Bone marrow (tissue), 2 donors: ENCODE measurements at places on chromosomes 6 and 20.

DNA sequence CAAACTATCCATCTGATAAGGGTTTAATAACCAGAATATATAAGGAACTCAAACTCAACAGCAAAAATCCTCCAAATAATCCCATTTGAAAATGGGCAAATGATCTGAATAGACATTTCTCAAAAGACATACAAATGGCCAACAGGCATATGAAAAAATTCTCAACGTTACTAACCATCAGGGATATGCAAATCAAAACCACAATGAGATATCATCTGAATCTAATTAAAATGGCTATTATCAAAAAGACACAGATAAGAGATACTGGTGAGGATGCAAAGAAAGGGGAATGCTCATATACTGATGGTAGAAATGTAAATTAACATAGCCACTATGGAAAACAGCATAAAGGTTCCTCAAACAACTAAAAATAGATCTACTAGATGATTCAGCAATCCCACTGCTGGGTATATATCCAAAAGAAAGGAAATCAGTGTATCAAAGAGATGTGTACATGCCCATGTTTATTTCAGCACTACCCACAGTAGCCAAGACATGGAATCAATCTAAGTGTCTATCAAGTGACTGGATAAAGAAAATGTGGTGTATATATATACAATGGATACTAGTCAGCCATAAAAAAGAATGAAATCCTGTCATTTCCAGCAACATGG, 6.1 kb upstream of the BRD2 start:
- DNase-seq, result no peak

- DNase-seq, result no peak
Measured at GRCh38 chr6:52233975-52234823, 10.1 kb downstream of the IL17F start.

GRCh38 chr6:134795691-134796090, 154.2 kb downstream of the ALDH8A1 start:
- no peak for DNase-seq

DNA sequence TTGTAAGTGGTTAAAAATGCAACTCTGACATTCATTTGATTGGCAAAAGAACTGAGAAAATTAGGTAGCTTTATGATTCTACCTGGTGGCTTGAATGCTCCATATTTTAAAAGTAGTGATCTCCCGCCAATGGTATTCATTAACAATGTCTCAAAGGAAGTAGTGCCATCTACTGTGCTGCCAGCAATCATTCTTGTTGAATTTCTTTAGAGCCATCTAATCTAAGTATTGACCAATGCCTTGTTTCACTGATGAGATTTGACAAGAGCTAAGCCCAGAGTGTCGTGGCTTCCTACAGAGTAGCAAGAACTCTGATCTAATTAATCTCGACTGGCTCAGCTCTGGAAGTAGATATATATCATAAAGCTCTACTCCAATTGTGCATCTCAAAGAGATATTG, 696.7 kb downstream of the C6orf118 start:
- no peak for DNase-seq

DNA sequence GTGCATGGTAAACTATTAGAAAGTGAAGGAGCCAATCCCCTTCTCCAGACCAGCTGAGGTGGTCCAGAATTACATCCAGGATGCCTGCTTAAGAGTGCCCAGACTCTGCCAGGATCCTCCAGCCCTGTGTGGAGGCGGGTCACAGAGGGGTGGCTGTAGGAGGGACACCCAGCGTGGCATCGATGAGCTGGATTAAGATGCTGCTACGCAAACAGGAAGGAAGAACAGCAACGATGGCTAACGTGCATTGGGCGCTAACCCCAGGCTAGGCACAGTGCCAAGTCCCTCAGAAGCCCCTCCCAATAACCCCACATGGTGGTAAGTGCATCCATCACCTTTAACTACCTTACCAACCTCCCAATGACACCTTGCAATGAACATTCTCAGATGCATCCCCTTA, 63.9 kb upstream of the MRPS10 start:
- no peak for DNase-seq

DNA sequence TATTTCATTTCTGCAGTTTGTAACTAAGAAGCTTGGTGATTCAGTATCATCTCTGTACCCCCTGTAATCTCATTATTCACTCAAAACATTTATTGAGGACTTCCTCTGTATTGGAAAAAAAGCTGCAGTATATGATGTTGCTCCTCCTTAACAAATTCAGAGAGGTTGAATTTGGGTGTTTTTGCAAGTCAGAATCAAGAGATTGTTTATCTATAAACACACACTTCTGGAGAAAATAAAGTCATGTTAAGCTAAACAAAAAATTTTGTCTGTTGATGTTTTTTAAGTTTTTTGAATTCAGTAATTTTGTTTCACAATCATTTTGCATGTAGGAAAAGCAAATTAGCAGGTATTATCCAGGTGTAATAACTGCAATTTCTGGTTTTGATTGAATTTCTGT, 11.4 kb upstream of the RHAG start:
- DNase-seq, result no peak

DNA sequence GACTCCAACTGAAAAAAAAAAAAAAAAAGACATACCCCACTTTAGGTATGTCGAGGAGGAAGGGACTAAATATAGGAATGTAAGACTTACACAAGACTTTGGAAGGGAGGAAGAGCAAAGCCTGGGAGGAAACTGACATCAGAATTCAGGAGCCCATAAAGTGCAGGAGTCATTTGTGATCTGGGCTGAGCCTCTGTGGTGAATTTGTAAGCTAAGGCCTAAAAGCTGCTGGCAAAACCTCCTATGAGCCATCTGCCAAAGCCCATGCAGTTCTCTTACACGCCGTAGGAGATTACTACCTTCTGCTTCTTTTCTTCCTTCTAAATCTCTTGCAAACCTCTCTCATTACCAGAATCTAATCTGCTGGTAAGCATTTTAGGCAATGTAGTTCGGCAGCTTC, 52.0 kb upstream of the THEMIS start:
- no peak for DNase-seq

DNA sequence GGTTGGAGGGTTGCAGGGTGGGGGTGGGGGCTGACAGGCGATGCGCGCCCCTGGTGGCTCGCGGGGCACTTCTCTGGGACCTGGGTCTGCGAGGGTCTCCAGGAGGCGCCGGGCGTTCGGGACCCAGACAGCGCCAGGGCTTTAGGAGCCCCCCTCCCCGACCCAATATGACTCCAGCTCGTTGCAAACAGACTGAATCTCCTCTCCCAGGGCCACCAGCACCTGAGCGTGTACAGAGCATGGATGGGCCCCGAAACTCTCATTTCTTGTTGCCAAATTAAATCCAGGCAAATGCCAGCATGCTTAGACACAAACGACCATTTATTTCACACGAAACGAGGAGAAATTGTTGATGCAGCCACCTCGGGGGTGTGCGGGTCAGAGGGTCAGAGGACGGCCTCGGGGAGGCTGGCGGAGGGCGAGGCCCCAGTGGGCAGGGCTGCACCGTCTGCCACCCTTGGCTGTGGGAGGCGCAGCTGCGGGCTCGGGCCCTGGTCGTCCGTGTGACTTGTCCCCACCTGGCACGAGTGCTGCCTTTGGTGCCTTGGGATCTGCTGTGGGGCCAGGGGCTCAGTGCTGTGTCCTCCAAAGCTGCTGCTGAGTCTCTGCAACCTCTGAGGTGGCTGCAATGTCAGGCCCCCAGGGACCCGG, 20.9 kb upstream of the GATA5 start:
- DNase-seq, result no peak

DNA sequence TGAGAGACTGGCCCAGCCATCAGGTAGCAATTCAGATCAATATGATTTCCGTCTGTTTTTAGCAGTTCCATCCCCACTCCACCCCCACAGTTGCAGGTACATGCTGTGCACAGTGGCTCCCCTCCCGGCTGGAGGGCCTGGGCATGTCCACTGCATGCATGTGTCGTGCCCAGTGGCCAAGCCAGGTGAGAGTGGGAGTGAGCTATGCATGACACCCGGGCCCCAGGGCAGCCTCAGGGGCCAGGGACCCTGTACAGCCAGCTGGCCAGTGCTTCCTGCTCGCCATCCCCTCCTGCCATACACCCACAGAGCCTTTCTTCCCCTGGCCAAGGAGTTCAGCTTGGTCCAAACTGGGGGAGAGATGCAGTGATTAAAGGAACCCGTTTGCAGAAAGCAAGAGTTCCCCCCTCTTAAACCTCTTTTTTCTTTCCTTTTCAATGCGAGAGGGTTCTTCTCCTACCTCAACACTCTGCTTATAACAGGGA, 135.3 kb downstream of the THBS2 start:
- DNase-seq, result no peak

DNA sequence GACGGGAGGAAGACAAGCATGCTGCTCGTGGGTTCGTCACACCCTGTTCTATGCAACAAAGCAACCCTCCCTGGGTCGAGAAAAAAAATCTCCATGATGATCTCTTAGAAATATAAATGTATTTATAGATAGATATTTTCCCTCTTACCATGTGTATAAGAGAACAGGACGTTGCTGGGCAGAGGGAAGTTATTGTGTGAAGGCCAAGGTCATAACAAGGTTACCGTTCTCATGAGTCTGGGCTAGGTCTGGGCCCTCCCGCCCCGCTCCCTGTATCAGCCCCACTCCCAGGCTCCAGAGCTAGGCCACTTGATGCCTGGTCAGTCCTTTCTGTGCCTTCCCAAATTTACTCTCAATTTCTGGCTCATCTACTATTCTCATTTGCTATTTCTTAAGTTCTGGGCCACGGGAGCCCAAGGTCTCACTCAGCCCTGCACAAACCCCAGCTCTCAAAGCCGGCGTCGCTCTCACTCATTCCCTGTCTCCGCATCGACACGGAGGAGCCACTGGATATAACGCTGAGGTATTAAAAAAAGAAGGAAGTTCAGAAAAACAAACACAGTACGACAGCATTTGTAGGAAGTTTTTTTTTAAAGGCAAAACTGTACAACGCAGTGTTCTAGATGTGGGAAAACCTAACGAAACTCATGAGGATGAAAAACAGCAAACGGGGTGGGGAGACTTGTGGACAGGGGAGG, 96.8 kb downstream of the PSMG4 start:
- DNase-seq, result no peak

- DNase-seq, result no peak
Measured at GRCh38 chr6:125987026-125987617, 782 bp downstream of the TRMT11 start.
